ENCODE measurements at places on chromosomes 16 and 17.

DNA sequence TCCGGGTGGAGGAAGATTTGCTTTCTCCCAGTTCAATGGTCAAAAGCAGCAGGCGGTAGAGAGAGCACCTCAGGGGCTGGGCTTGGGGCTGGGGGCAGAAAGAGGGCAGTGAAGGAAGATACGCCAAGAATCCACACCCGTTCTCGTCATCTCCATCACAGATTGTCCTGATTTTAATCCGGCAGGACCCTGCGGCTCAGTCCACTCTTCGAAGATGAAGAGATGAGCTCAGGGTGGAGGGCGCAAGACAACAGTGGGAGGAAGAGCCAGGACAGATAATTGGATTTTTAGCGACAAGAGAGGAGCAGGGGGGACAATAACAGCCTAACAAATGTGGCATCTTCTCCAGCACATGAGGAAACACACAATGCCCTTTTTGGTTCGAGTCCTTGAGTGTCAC lies 165.9 kb downstream of the SDK2 start:
- DNase-seq: no peak

- no peak for DNase-seq
Measured at GRCh38 chr16:49928176-49929041, 72.5 kb upstream of the ZNF423 start.

DNA sequence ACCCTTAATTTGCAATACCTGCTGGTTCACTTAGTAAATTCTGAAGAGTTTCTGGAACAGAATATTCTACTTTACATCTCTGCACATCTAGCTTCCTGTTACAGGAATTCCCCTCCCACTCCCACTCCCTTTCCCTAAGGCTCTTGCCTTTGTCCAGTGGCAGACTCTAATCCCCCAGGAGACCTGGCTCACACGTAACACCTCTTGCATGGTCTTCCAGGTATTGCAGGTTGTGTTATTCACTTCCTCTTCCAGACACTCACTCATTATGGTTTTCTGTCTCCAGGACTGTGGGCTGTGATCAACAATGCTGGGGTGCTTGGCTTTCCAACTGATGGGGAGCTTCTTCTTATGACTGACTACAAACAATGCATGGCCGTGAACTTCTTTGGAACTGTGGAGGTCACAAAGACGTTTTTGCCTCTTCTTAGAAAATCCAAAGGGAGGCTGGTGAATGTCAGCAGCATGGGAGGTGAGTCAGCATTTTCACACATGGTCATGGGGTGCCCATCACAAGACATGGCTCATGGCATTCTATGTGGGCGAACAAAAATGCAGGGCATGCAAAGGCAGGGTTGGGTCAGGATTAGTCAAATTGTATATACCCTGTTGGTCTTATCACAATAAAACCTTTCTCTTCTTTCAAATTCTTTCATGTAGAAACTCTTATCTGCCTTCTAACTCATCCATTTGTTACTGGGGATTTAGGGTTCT lies 35.8 kb downstream of the HSD17B2 start:
- DNase-seq: peak; percentile 96

GRCh38 chr17:64091116-64091515 lies 38.8 kb downstream of the ERN1 start:
- no peak for DNase-seq

- no peak for DNase-seq
Measured at GRCh38 chr16:84794186-84794585, 25.6 kb upstream of the CRISPLD2 start.

DNA sequence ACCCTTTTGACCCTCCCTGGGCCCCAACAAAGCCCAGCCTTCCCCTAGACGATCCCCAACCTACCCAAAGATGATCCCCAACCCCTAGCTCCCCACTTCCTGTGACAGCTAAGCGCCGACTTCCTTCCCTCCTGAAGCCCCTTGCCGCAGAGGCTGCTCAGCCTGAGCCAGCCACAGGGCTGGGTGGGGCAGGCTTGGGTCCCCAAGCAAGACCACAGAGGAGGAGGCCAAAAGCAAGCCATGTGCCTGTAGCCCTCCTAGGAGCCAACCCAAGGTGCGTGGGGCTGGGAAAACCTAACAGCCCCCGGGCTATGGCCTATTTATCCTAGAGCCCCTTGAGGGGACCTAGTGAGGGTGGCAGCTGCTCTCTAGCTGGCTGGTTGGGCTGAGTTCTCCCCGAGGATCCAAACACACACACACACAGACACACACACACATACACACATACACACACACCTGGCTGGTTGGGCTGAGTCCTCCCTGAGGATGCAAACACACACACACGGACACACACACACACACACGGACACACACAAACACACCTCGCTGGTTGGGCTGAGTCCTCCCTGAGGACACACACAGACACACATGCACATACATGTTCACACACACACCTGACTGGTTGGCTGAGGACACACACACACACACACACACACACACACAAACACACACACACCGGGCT lies 4.8 kb downstream of the ARRB2 start:
- DNase-seq: no peak

- DNase-seq: no peak
Measured at GRCh38 chr17:43832168-43832975, 574 bp downstream of the MPP3 start.

DNA sequence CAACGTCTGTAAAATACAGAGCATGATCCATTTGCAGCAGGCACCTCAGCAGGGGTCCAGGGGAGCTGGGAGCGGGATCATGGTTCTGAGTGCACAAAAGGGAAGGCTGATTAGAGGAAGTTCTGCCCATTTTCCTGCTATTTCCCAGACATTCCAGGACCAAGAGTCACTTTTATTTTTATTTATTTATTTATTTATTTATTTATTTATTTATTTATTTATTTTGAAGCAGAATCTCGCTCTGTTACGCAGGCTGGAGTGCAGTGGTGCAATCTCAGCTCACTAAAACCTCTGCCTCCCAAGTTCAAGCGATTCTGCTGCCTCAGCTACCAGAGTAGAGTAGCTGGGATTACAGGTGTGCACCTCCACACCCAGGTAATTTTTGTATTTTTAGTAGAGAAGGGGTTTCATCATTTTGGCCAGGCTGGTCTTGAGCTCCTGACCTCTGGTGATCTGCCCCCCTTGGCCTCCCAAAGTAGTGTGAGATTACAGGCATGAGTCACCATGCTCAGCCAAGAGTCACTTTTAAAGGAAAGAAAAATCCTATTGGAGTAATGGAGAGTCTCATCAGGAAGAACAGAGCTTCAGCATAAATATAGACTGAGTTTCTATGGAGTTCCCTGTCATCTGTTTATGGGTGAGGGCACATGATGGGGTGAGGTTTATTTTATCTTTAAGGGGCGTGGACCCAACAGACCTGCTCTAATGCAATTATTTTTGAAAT lies 355.2 kb downstream of the HAPSTR1 start:
- no peak for DNase-seq

DNA sequence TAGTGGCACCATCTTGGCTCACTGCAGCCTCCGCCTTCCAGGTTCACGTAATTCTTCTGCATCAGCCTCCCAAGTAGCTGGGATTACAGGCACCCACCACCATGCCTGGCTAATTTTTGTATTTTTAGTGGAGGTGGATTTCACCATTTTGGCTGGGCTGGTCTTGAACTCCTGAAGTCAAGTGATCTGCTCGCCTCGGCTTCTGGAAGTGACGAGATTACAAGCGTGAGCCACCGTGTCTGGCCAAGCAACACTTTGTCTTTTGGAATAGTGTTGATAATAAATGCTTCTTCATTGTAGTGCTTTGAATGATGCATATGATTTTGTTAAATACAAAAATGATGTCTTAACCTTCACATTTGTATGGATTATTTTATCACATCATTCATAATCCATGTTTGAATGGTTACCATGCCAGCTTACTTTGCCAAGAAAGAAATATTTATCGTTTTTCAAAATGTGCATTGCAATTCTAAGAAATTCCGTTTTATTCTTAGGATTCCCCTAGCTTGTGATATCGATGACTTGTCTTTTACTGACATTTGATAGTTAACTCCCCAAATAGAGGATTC lies 29.1 kb downstream of the USP10 start:
- DNase-seq: no peak

DNA sequence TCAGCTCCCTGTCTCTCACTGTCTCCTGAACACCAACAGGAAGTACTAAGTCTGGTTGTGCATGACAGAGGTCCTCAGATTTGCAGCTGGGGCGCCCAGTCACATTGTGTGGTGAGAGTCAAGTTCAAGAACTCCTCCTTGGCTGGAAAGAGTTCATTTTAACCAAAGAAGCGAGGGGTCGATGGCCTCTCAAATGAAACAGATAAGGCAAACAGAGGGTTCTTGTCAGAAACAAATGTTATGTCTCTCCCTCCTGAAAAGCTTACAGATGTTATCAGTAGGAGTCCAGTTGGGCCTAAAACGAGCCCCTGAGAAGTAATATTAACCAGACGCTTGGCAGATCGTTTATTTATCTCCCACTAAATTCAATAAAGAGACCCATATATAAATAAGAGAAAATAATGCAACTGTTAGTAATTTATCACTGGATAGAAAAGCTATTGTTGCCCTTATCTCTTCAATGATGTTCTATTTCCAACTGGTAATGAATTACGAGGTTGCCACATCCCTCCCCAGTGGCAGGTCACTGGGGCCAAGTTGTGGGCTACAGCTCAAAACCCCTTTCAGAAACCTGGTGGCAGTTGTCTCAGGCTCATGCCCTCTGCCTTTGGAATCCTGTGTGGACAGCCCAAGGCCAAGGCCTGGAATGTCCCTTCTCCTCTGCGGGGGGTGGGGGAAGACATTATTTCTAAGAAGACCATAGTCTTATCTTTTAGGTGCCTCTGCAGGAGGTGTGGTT lies 307.5 kb upstream of the DYNLRB2 start:
- no peak for DNase-seq

GRCh38 chr16:2595393-2596205 lies 57.8 kb downstream of the PDPK1 start:
- DNase-seq: no peak

DNA sequence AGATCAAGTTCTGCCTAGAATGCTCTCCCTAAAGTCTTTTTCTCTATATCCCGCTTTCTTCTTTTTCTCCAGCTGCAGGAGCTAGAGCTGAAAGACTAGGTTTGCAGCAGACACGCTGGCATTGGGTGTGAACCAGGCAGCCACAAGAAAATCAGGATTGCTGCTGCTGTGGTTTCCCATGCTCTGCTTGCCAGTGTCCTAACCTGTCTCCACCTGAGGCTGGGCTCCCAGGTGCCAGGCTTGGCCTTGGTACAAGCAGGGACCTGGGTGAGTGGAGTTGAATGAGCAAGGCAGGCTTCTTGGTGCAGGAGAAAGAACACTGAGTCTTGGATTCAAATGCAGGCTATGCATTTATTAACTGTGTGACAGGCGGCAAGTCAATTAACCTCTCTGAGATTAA lies 440.3 kb upstream of the MAF start:
- peak; percentile 56 for DNase-seq

GRCh38 chr16:64269756-64270155 lies 852.1 kb downstream of the CDH11 start:
- DNase-seq: no peak

- no peak for DNase-seq
Measured at GRCh38 chr17:1173432-1174262, 6.1 kb downstream of the ABR start.

DNA sequence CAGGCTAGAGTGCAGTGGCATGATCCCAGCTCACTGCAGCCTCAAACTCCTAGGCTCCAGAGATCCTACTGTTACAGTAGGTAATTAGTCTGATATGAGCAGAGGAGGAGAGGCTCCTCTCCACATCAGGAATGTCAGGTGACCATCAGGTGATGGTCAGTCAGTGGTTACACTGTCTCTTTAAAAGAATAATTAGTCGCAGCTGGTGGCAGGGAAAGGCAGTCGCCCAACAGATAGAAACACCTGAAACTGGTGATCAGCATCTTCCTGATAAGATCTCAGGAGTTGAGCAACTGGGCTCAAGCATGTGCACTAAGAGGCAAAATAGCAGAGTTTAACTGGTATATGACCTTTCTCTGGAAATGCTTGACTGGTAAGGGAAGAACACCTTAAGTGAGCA lies 21.5 kb upstream of the ABCA5 start:
- DNase-seq: no peak

GRCh38 chr17:73600103-73600871 lies 44.0 kb downstream of the SDK2 start:
- DNase-seq: no peak

GRCh38 chr16:89417352-89417751 lies 73.0 kb downstream of the ANKRD11 start:
- DNase-seq: no peak

GRCh38 chr17:77606146-77606864 lies 352.2 kb upstream of the TNRC6C start:
- no peak for DNase-seq

- DNase-seq: no peak
Measured at GRCh38 chr17:29936724-29937123, 4.7 kb upstream of the EFCAB5 start.

DNA sequence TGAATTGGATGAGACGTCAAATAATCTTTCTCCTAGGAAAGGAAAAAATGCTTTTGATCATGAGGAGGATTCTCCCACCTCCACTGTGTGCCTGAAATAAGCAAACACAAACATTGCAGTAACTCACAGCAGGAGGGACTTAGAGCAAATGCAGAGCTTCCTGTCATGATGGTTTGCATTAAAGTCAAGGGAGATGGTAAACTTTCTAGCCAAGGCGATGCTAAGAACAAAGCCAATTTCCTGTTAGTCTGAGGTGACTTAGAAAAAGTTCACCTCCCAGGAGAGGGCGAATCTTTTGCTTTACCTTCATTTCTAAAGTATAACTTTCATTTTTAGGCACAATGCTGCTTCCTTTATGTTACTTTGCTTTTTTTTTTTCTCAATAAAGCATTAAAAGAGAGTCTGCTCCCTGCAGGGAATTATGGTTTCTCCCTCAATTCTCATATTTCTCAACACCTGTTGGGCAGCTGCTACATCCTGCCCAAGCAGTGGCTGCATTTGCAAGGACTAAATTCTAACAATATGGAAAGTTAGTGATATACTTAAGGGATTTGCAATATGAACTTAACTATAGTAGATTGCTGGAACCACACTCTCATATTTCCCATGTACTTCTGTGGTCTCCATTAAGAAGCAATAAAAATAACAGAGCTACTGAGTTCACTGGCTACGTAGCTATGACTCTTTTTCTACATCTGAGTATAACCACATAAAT lies 175.6 kb downstream of the PCTP start:
- DNase-seq: no peak

DNA sequence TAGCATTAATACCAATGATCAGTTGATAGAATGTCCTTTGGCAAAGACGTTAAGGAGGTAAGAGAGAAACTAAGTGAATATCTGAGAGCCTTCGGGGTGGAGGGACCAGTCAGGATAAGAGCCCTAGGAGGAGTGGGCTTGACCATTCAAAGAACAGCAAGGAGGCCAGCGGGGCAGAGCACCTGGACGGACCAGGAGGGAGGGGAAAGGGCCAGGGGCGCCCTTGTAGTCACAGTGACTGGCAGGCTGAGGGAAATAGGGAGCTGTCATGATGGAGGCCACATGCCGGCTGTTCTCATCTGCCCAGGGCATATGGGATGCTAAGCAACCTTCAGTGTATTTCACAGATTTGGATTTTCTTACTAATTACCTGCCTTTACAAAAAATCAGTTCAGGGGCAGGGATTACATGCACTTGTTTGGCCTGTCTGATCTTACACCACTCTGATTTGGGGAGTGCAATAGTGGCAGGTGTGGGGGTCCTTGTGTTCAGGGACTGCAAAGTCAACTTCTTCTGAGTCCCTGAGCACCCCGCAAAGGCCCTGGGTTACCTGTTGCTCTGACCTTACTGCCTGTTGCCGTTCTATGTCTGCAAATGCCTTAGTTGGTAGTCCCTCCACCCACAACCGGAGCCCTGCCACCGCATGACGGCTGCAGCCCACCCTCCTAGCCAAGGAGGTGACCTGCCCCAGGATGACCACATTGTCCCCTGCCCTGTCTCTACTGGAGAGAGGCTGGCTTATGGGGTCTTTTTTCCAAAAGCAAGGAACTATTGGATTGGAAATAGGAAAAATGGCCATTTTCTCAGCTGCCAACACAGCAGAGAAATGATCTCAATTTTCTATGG lies 10.0 kb downstream of the TMEM132E start:
- no peak for DNase-seq
